Stimulated activated CD4-positive, alpha-beta T cell treated with anti-CD3 and anti-CD28 coated beads, Interleukin-12 subunit alpha, Interleukin-12 subunit beta, amount 100 ng/mL, for 24 hours (primary cell): ENCODE measurements at places on chromosomes 5 and 9.

DNA sequence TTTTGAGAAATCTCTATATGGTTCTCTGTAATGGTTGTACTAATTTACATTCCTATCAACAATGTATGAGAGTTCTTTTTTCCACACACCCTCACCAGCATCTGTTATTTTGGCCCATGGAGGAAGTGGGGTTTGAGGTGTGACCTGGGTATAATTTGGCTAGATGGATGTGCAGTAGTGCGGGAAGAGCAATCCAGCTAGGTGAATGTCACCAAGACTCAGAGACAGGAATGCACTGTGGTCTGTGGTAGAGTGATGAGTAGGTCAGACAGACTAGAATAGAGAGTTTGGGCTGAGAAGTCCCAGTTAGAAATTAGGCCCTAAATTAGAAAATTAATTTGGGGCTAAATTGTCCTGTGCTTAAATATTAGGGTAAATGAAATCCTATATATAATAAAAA is 32.8 kb upstream of the PIP5K1B start:
- DNase-seq: no peak

- DNase-seq: no peak
These were observed 20.6 kb downstream of the WNK2 start for GRCh38 chr9:93204470-93205043.

DNA sequence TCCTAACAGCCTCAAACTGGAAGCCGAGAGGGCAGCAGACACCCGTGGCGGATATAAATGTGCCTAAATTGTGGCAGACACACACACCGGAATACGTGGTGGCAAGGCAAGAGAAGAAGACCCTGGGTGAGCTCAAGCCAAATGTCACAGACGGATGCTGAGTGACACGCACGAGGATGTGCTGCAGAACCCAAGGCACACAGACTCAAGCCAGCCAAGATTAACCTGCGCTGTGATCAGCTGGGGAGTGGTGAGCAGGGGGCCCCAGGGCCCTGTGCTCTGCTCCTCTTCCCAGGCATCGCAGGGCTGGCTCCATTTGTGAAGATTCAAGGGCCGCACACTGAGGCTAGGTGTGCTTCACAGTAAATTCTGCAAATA is 16.4 kb downstream of the SEMA4D start:
- DNase-seq: no peak

DNA sequence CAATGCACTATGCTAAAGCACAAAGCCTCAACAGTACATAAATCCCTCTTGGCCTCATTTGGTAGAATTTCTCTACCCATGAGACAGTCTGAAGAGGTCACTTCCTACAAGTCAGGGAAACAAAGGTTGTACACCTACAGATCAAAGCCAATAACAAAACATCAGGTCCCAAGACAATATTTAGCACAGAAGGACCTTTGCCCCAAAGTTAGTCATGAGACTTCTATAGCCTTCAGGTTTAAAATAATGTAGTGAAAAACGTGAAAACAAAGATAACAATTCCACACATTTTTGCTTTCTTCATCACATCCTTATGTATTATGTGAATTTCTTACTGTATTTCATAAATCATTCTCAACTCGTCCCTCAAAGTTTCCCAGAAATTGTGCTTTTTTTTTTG is 15.8 kb downstream of the AFF4 start:
- DNase-seq: no peak

DNA sequence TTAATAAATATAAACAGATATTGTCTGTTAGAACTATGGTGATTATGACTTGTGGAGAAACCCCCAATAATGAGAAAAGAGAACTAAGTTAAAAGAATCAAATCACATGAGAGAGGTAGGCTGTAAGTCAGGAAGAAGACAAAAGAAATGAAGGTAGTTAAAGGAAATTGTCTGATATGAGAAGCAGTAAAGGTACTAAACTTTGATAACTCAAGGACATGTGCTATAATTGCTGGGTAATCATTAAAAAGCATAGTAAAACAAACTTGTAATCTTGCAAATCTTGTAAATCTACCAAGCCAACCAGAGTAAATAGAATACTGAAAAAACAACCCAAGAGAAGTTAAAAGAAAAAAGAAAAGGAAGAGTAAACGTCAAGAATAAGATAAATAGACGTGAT is 207.0 kb upstream of the CTNND2 start:
- no peak for DNase-seq

DNA sequence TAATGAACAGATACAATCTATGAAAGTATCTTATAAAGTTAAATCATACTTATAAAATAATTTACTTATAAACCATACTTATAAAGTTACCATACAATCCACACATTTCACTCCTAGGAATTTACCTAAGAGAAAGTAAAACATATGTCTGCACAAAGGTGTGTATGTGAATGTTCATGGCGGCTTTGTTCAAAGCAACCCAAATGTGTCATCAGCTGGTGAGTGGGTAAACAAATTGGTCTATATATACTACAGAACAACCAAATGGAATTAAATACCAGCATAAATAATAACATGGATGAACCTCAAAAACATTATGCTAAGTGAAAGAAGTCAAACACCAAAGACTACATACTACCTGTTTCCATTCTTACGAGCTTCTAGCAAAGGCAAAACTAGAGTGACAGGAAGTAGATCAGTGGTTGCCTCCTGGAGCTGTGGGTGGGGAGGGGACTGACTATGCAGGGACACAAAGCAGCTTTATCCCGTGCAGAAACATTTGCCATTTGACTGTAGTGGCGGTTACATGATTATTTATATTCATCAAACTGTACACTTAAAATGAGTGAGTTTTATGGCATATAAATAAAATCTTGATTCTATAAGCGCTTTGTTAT is 10.6 kb downstream of the TRAF1 start:
- no peak for DNase-seq

DNA sequence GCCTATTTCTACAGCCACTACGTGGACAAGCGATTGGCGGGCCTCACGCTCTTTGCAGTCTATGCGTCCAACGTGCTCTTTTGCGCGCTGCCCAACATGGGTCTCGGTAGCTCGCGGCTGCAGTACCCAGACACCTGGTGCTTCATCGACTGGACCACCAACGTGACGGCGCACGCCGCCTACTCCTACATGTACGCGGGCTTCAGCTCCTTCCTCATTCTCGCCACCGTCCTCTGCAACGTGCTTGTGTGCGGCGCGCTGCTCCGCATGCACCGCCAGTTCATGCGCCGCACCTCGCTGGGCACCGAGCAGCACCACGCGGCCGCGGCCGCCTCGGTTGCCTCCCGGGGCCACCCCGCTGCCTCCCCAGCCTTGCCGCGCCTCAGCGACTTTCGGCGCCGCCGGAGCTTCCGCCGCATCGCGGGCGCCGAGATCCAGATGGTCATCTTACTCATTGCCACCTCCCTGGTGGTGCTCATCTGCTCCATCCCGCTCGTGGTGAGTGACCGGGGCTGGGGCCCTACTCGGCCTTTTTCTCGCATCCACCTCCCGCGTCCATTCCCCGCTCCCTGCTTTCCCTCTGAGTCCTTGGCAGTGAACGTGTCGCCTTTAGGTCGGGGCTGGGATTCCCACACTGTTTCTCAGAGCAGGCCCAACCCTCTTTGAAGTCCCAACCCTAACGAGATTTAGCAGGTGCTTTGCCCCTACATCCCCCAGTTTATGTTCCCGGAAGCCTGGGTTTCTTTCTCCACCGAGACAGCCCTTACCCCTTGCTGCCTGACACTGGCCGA is 1.8 kb downstream of the PTGER4 start:
- no peak for DNase-seq

DNA sequence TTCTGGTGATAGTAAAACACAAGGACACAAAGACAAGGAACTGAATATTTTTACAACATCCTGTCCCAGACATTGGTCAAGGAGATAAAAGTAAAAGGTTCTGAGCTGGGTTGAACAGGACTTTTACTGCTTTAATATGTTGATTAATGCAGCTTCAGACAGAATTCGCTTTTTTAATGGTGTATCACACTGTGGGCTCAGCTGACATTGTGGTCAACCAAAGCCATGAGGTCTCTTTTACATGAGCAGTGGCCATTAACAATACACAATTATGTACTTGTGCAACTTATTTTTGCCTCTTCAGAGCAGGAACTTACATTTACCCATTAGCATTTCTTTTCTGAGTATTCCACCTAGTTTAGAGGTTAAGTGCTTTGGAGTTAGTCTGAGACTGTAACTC is 22.8 kb upstream of the ERBIN start:
- no peak for DNase-seq

DNA sequence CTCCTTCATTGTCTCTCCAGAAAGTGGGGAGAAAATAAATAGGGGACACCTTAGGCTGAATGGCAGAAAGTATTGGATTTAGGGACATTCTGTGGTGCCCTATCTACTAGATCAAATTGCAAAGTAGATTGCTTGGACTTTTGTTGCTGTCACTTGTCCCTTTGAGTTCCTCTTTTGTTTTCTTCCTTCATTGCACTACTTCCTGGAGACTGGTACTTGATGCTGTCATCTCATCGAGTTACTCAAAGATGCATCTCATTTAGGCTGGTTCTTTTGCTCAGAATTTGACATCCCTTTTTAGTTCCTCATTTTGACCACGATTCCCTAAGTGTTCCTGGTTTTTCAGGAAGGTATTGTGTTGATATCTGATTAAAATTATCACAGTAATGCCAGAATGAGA is 137.6 kb downstream of the ADGRV1 start:
- DNase-seq: no peak

DNA sequence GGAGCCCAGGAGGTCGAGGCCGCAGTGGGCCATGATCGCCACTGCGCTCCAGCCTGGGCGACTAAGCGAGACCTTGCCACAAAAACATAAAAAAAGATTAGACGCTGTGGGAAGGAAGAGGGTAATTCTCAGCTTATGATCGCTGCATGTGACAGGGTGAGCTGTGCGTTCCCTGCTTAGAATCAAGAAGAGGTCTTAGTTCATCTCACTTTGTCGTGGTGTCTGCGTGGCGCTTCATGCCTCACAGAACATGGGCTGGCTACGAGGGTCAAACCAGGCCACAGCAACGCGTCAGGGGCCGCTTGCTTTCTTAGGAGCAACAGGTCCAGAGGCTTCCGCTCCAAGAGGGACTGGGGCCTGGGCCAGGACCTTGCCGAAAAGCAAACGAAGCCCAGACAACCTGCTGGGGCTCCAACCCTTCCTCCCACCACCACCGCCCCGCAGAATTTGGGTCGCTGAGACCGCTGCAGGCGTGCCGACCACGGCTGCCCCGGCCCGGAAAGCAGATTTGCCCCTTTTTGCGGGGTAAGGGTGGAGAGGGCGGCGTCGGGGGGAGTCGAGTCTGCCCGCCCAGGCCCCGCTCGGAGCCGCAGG is 10.0 kb upstream of the GRIN1 start:
- DNase-seq: no peak

GRCh38 chr5:143445776-143446175 is 42.3 kb upstream of the NR3C1 start:
- DNase-seq: no peak

DNA sequence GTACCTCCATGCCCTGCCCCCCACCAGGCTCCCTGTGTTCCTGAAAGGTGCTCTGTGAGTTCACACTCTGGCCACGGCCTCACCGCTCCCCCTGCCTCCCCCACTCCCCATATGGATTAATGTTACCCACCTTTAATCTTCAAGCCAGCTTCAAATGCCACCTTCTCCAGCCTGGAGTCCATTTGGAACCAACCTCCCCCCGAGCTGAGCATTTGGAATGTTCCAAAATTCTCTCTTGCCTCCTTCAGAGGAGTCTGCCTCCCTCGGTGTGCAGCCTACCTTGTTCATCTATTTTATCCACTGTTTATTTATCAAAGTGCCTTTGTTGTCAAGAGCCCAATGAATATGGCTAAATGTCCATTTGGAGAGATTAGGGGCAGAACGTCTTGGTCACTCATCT is 4.3 kb downstream of the GOLGA2 start:
- no peak for DNase-seq

DNA sequence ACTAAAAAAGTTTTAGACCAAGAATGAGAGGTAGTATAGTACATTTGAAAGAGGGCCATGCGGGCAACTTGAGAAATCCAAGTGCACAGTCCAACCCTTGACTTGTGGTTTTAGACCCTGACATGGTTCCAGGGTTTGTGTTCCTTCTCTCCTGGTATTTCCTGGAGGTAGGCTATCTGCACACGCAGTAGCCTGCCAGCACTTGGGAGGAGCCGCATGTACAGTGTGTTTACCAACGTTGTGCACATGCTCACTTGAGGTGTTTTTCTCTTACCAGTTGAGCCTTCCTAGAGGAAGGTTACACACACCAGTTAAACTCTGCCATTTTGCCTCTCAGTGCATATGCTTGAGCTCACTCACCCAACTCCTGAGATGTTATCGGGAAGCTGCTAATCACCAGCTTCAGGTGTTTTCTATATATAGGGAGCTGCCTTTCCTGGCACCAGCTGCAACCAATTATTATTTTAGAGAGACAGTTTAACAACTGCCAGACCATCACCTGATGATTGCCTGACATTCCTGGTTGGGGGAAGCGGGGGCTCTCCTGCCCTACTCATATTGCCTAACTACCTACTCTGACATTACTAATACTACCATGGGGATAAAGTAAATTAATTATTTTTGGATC is 593.4 kb upstream of the TUSC1 start:
- no peak for DNase-seq

GRCh38 chr9:123716339-123716945 is 213.5 kb downstream of the DENND1A start:
- no peak for DNase-seq

DNA sequence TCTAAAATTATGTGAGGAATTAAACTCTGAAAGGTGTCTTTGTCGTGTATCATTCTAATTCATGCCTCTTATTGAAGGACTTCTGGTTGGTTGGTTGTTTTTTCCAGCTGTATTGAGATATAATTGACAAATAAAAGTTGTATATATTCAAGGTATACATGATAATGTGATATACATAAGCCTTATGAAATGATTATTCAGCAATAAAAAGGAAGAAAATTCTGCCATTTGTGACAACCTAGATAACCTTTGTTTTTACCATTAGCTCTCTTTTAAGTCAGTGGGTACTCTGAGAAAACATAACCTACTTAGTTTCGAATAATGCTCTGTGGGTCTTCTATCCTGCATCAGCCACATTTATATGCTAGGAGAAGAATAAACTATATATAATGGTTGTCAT is 89.6 kb downstream of the RAB3C start:
- DNase-seq: no peak

- DNase-seq: peak; percentile 49
These were observed 61.1 kb downstream of the DIAPH1 start for GRCh38 chr5:141557681-141558136.

GRCh38 chr5:115374057-115374775 is 77.8 kb upstream of the CCDC112 start:
- no peak for DNase-seq

DNA sequence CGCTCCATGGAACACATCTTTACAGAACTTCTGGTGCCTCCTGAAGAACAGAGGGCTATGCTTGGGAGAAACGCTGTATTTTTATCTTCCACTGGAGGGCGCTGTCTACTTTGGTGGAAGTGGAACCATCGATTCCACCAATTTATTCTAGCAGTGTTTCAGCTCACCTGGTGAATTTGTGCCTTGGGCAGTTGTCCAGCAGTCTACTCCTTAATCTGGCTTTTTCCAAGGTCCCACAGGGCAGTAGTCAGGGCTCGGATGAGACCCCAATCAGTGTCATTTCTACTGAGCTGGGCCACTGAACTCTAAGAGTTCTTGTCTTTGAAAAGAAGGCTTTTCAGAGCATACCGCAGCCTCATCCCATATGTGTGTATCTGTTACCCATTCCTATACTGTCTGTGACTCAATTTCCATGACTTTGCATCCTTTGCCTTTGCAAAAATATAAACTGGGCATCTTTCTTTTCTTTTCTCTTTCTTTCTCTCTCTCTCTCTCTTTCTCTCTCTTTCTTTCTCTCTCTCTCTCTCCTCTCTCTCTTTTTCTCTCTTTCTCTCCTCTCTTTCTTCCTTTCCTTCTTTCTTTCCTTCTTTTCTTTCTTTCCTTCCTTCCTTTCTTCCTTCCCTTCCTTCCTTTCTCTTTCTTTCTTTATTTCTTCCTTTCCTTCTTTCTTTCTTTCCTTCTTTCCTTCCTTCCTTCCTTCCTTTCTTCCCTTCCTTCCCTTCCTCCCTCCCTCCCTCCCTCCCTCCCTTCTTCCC is 138.4 kb upstream of the ZNF618 start:
- DNase-seq: no peak
